ENCODE measurements at places on chromosomes 7 and 10. TPM values are rescaled to one million over a fixed set of nuclear protein-coding genes. Genes with fewer than 3 reads are reported as not detected.
A peak's percentile ranks its signal among the peaks of the same experiment; 100 is the strongest.

DNA sequence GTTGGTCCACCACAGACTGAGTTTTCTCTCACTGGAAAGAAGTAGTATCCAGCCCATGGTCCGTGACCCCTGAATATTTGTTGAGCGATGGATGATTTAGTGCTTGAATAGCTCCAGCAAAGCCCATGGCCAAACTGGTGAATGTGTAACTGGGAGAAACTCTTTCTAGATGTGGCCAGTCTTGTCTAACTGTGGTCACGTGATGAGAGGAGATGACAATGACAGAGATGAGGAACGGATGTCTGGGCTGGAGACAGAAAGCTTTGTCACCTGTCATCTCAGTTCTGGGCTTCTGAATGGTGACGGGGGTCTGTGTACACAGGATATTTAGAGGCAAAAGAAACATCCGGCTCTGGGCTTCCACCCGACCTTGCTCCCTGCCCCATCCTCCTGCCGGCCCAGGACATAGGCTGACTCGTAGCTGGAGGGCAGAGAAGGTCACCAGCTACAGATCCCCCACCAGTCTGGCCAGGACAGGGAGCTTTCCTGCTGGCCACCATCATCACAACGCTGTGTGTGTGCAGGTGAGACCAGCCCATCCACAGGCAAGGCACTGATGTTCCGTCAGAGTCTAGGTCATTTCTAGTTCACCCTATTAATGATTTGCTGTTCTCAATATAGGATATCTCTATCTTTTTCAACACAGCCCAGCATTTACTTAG, 152.5 kb upstream of the TNS3 start:
- no peak for DNase-seq

- no peak for DNase-seq
Measured at GRCh38 chr10:125661431-125661940, 21.5 kb downstream of the TEX36 start.

GRCh38 chr10:21172542-21172929, 275.4 kb upstream of the NEBL start:
- no peak for DNase-seq

DNA sequence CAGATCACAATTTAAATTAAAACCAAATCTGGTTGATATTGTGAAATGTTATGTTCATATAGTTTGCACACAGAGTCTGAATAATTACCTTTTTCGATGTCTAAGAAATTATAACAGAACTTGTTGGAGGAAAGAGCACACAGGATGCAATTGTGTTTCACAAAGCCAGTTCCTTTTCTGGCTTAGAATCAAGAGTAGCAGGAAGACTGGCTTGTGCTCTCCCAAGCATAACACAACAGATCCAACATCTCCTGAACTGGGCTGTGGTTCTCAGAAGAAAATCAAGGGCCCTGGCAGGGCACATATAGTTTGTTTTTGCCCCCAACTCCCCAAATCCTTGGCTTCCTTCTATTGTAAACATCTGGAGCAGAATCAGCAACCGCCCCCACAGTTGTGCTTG, 62.7 kb downstream of the LRRC4 start:
- no peak for DNase-seq

GRCh38 chr7:106029451-106029850, 66.4 kb downstream of the CDHR3 start:
- DNase-seq: no peak

DNA sequence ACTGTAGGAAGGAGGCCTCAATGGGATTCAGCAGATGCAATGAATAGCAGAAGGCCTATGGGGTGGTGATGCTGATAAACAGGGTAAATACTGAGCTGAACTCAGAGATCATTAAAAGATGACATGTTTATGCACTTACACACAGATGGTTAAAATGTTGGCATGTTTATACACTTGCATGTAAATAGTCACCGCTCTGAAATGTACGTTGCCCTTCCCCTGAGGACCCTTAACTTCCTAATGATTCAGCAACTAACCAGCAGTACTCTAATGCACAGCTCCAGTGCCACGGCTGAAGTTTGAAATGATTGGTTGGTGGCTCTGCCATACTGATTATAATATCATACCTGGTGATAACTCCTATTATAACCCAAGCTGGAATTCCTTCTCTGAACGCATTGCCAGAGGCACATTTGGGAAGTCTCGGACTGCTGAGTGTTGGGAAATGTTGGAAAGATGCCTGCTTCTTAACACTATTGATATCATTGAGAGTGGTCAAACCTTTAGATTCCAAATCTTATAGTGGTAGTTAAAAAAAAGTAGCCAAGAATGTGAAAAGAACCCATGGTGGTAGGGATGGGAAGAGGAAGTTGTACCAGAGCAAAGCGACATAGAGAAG, 3.7 kb upstream of the CAV1 start:
- DNase-seq: no peak

- no peak for DNase-seq
Measured at GRCh38 chr10:82149674-82150073, 274.7 kb downstream of the NRG3 start.

- DNase-seq: no peak
Measured at GRCh38 chr7:815284-816216, 16.7 kb upstream of the SUN1 start.

DNA sequence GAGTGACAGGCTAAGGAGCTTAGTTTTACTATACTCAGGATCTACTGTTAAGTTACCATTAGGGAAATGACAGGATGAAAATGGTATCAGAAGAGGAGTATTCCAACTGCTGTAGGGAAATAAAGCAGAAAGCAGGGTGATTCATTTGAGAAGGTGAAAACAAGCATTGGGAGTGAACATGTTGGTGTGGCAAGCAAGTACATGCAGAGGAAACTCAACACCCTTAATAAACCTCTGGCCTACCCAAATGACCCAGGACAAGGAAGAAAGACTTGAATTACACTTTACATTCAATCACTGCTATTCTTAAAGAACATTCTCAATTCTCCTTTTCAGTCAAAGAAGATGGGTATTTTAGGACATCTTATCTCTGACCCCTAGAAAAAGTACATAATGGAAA, 28.7 kb downstream of the ERLIN1 start:
- no peak for DNase-seq

The KIAA1217 gene
- 31.7 TPM for polyA plus RNA-seq

The CAMK2B gene
- polyA plus RNA-seq: 30.8 TPM

The OPN4 gene
- 0.29 TPM for polyA plus RNA-seq

DNA sequence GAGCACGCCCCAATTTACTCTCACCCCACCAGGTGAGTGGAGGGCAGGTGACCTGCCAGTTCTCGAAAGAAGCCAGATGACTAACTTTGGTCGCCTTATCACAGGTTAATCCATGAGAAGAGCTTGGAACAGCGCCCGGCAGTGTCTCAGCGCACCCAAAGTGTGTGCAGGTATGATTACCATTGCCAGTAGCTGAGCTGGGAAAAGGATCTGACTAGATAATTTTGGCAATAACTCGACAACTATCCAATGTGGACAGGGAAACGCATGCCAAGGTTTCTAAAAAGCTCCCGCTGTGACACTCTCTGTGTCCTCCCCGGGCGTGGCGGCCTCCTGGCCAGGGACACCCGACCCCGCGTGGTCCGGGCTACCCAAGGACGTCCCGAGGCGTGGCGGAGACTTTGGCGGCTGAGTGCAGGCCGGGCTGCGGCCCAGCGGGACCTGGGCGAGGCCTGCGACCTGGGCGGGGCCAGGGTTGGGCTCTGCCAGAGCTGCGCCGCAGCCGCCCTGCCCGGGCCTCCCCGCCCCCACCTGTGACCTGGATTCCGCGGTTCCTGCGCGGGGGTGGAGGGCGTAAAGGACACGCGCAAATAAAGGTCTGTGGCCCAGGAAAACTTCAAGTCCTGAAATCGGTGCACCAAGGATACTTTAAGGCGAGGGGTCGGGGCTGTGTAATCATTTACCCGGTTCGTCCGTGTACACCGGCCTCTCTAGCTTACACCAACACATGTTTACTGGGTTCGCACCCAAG, 13.7 kb upstream of the WAPL start:
- DNase-seq: peak; percentile 89

The GALNT17 gene
- 15.1 TPM for polyA plus RNA-seq

GRCh38 chr10:86489071-86489810, 32.4 kb downstream of the WAPL start:
- DNase-seq: no peak

GRCh38 chr10:80104066-80104926, 25.8 kb downstream of the TMEM254 start:
- no peak for DNase-seq

- DNase-seq: no peak
Measured at GRCh38 chr7:139763330-139763729, 14.5 kb downstream of the HIPK2 start.

- no peak for DNase-seq
Measured at GRCh38 chr7:158111906-158112570, 475.6 kb downstream of the PTPRN2 start.

DNA sequence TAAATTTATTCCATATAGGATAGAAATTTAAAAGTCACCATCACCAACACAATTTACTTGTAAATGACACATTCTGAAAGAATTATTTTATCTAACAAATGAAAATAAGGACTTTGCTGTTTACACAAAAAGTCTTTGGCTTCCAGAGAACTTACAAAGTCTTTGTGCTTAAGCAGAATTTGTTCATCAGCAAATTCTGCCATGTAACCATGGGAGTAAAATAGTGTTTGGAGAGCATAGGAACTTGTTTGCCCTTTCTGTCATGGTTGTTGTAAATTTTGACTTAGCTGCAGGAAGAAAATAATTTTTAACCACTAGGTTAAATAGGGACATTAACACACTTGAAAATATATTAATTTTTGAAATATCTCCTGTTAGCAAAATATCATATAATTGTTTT, 15.2 kb downstream of the FGL2 start:
- DNase-seq: no peak

GRCh38 chr7:20602306-20602705, 13.2 kb upstream of the ABCB5 start:
- no peak for DNase-seq

DNA sequence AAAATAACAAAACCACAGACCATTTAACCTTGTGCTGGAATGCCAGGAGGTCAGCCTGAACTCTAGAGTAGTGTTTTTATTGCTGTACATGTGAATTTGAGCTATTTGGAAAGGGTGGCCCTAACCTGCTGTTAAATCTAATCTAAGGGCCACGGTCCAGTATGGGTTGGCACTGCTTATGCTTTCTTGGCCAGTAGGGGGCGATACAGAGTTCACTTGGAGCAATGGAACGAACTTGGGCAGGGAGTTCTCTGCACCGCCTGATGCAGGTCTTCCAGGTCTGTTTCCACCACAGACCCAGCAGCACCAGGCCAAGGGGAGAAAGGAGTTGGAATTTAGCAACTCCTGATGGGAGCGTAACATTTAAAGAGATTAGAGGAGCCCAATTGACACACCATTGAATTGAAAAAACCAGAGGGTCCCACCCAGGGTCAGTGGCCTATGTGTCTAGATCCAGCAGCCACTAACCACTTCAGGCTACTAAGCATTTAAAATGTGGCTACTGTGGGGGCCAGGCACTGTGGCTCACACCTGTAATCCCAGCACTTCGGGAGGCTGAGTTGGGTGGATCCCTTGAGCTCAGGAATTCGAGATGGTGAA, 75.7 kb upstream of the EFCAB10 start:
- no peak for DNase-seq

GRCh38 chr10:86974484-86974883, 6.2 kb downstream of the ADIRF start:
- DNase-seq: no peak

The DLX5 gene
- polyA plus RNA-seq: not detected

GRCh38 chr10:103262229-103262628, 14.7 kb upstream of the INA start:
- no peak for DNase-seq

The WASHC2A gene
- 12.7 TPM for polyA plus RNA-seq

The CHRM2 gene
- 30.8 TPM for polyA plus RNA-seq

The ETV1 gene
- polyA plus RNA-seq: 9.5 TPM

- no peak for DNase-seq
Measured at GRCh38 chr10:132972986-132973902, 30.9 kb upstream of the CFAP46 start.

GRCh38 chr10:13681960-13682359, 95.2 kb downstream of the PRPF18 start:
- no peak for DNase-seq

- DNase-seq: no peak
Measured at GRCh38 chr10:15180736-15181135, 12.2 kb upstream of the NMT2 start.

The PIP gene
- polyA plus RNA-seq: not detected

The RNF32 gene
- polyA plus RNA-seq: 0.22 TPM

DNA sequence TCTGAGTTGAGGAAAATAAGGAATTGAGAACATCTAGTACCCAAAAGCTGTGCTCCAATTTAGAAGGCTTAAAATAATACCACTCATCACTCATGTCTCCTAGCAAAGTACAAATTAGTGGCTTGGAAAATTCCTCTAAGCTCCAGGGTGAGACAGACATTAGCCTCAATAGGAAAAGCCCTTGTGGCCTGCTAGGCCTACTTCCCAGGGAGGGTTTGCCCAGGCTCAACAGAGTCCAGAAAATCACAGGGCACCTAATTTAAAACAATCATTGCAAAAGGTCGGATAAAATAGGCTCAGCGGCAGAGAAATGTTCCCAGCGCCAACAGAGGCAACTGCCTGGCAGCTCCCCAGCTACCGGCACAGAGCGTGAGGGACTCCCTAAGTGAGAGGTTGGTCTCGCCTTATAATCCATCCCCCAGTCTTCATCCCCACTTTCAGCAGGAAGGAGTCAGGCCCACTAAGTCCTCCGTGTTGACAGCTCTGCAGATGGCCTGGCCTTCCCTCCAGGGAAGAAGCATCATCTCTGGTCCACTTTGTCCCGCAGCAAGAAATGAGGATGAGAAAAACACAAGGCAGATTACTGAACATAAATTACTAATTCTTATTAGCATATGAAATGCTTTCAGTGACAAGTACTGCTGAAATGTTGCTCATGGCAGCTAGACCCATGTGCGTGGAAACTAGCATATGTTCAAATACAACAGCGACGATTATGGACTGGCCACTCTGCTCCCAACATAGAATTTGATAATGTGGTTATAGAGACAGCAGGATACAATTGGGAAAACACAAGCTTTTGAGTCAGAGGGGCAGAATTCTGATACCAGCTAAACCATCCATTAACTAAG, 1177.7 kb upstream of the AUTS2 start:
- DNase-seq: peak; percentile 44

GRCh38 chr7:48782511-48782910, 141.8 kb upstream of the CDC14C start:
- DNase-seq: no peak

- no peak for DNase-seq
Measured at GRCh38 chr10:70992436-70992835, 104.1 kb upstream of the PCBD1 start.

The MPP7 gene
- polyA plus RNA-seq: 3.1 TPM
